ENCODE measurements at places on chromosomes 7 and 10. TPM values are rescaled to one million over a fixed set of nuclear protein-coding genes. Genes with fewer than 3 reads are reported as not detected.
A peak's percentile ranks its signal among the peaks of the same experiment; 100 is the strongest.

GPER1 gene
- 7.7 TPM for total RNA-seq

DNA sequence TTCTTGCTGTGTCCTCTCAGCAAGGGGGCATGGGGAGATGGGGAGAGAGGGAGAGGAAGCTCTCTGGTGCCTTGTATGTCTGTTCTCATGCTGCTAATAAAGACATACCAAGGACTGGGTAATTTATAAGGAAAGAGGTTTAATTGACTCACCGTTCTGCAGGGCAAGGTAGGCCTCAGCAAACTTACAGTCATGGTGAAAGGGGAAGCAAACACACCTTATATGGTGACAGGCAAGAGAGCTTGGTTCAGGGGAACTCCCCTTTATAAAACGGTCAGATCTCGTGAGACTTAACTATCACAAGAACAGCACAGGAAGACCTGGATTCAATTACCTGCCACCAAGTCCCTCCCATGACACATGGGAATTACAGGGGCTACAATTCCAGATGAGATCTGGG lies 464.7 kb upstream of the CELF2 start:
- no peak for DNase-seq

WASHC2A gene
- total RNA-seq = 23.7 TPM

GRCh38 chr10:80474597-80474910 lies 20.4 kb downstream of the TSPAN14 start:
- no peak for DNase-seq

DNA sequence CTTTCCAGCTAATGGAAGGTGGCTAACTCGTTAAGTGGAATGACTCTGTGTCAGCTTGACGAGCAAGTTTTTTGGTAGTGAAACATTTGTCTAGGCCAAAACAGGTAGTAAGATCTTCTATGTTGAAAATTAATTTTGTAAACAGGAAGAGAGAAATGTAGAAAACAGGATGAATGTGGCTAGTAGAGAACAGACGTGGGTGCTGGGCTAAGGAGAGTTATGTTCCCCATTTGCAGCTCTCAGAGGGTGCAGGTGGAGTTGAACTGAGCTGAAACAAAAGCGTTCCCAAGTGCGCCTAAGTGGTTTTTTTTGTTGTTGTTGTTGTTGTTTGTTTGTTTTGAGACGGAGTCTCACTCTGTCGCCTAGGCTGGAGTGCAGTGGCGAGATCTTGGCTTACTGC lies 59.5 kb upstream of the SRPK2 start:
- DNase-seq = peak; percentile 21

ZNF282 gene
- total RNA-seq = 30.9 TPM

FGFR2 gene
- total RNA-seq = 0.15 TPM

GRCh38 chr10:117581961-117582360 lies 39.4 kb downstream of the EMX2 start:
- no peak for DNase-seq
